ENCODE measurements at places on chromosomes 2 and 18.

GRCh38 chr18:4842287-4842686 lies 354.8 kb downstream of the AKAIN1 start:
- no peak for DNase-seq

GRCh38 chr2:37637985-37638384 lies 33.5 kb downstream of the CDC42EP3 start:
- no peak for DNase-seq

- DNase-seq, result no peak
Measured at GRCh38 chr2:70475266-70475665, 78.4 kb downstream of the TGFA start.

GRCh38 chr2:8433390-8433789 lies 248.5 kb upstream of the ID2 start:
- DNase-seq, result no peak

DNA sequence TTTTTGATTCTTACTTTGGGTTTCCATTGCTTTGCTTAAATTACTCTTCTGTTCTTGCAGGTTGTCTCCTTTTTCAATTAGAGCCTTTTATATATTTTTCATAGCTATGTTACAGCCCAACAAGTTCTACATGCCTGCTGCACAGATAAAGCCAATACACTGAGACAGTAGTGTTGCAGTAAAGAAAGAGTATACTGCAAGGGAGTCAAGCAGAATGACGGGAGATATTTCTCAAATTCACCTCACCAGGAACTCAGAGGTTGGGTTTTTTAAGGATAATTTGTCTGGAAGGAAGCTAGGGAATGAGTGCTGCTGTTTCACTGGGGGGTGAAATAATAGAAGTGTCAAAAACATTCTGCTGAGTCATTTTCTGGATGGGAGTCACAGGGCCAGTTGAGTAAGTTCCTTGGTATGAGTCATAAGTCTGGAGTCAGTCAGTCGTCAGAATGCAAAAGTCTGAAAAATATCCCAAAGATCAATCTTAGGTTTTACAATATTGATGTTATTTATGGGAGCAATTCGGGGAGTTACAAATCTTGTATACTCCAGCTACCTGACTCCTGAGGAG lies 193.0 kb upstream of the RGPD4 start:
- DNase-seq, result peak; percentile 83

GRCh38 chr2:106106622-106107508 lies 87.2 kb downstream of the UXS1 start:
- DNase-seq, result no peak

DNA sequence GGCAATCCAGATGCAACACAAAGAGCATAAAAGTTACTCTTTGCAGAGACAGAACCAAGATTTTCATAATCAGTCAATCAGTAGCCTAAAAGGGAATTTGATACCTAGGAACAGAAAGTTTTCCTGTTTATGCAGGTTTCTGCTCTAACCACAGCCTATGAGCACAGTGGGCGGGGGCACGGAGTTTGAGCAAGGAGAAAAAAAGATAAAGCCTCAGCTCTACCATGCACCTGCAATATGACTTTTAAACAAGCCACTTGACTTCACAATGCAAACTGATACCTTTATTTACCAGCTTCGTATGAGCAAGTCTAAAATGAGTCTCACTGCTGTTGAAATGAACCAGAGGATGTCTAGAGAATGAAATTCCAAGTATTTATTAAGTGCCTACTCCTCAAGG lies 5.6 kb upstream of the LRATD1 start:
- no peak for DNase-seq

GRCh38 chr2:107932979-107933378 lies 53.3 kb upstream of the SLC5A7 start:
- DNase-seq, result peak; percentile 18

- no peak for DNase-seq
Measured at GRCh38 chr18:3286159-3286558, 24.2 kb downstream of the MYL12B start.
